Stimulated activated CD8-positive, alpha-beta memory T cell treated with anti-CD3 and anti-CD28 coated beads, Interleukin-7, amount 100 ng/mL, for 48 hours (primary cell): ENCODE measurements at places on chromosomes 6 and 20.

DNA sequence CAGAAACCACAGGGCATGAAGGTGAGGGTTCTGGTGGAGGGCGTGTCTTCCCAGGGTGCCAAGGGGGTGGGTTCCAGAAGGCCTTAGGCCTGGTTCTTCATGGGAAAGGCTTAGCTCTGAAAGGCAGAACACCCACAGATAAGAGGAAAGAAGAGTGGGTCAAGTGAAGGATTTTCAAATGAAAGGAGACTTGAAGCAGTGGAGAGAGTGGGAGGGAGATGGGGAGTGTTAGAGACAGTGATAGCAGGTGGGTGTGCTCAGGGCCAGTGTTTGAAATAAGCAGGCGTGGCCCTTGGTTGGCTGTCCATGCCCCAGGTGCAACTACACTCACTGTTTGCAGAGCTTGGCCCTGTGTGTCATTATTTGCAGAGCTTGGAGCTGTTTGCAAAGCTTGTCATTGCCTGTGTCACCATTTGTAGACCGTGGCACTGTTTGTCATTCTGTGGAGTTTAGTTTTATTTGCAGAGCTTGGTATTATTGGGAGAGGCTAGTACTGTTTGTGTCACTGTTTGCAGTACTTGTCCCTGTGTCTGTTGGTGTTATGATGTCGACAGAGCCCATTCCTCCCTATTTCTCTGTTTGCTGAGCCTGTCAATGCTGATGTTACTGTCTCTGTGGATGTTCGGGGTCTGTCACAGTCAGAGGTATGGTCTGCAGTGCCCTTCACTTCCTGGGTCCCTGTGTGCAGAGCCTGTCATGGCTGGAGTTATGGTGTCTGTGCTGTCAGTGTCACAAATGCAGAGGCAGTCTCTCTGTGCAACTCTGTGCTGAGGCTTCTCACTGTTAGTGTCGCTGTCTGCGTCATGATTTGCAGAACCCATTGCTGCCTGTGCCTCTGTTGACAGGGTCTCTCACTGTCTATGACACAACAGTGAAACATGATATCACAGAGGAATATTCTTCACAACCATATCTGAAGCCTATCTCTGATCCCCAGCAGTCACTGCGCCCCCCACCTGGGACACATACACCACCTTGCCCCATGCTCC lies 127.7 kb upstream of the LRFN2 start:
- DNase-seq = no peak

GRCh38 chr6:41161380-41161779 lies 1.5 kb downstream of the TREM2 start:
- no peak for DNase-seq

- peak; percentile 76 for DNase-seq
Measured at GRCh38 chr20:64057628-64058498, 5.1 kb upstream of the TCEA2 start.

- peak; percentile 20 for DNase-seq
Measured at GRCh38 chr6:116561377-116562018, 7.9 kb downstream of the CALHM4 start.

GRCh38 chr6:41191569-41191968 lies 9.4 kb downstream of the TREML2 start:
- no peak for DNase-seq

GRCh38 chr20:59564171-59564570 lies 40.2 kb upstream of the PHACTR3 start:
- DNase-seq = no peak

GRCh38 chr20:44186201-44186600 lies 787 bp downstream of the JPH2 start:
- no peak for DNase-seq

DNA sequence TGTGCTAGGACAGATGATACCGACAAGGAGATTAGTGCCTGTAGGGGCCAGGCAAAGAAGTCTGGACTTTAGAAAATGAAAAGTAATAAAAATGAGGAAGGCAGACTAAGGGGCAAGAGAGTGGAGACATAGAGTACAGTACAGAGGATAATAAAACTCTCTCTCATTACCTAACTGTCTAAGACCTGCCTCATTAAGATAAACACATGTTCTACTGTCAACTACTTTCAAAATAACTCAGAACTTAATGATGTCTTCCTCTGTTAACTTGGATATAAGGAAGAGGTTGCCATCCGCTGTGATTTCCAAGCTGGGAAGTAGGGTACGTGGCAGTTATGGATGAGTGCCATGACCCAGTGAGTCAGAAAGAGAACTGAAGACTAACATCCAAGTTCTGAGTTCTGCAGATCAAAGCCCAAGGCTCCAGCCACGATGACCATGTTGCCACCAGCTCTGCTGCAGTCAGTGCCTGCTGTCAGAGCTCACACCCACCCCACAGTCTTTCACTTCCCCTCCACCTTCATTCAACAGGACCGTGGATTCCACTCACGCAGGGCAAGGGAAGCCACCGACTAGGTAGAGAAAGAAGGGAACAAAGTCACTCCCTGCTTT lies 81.8 kb downstream of the KIF16B start:
- DNase-seq = no peak

DNA sequence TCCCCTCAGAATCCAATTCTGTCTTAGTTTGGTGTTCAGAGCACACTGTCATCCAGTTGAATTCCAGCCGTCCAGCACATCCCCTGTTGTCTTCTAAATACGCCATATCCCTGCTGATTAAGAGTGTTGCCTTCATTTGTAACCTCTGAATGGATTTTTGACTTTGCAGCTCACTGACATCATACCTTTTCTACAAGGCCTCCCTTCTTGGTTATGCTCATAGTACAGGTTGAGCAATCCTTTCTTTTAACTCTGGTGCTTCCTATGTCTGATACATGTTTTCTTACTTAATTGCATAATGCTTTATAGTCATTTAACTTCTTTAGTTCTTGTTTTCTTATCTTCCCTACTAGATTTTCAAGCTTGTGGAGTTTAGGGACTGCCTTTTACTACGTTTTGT lies 36.4 kb downstream of the XRN2 start:
- DNase-seq = no peak

DNA sequence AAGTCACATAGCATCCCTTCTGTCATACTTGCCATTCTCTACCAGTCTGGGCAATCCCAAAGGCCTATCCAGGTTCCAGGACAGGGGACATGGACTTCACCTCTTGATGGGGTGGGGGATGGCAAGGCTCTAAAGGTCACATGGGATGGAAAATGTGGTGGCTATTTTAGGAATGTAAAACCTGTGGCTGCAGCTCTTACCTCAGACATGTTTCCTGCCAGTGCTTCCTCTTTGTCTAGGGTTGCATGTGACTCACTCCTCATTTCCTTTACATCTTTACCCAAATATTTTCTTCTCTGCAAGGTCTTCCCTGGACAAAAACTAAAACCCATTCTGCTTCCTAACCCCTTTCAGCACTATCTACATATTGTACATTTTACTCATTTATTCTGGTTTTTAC lies 135.7 kb downstream of the BTBD3 start:
- DNase-seq = no peak

DNA sequence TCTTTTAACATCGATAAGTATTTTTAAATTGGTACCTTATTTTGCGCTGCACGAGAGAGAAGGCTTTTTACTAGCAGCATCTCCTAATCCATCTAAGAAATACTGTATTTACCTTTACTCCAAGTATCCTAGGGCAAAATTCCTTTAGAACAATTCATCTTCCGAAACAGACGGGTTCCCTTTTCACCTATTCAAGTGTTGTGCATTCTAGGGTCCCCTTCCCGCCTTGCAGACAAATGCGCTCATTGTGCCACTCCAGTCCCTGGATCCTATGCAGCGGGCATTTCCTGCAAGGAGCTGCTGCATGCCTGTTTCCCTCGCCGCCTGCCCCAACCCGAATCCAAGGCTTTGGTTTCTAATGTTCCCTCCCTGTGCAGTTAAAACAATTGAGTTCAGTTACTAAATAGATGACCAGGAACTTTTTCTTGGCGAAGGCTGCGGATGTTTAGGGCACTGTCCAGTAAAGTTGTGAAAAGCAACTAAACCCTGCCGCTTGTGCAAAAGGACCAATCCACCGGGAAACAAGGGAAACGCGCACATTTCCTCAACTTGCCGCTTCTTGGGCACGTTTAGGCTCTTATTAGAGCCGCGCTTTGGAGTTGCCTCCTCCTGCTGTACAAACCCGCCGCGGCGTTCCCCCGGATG lies 556 bp upstream of the SCAF8 start:
- DNase-seq = no peak

GRCh38 chr20:50911030-50911429 lies 20.2 kb downstream of the ADNP start:
- no peak for DNase-seq

- no peak for DNase-seq
Measured at GRCh38 chr6:108546079-108547049, 14.4 kb upstream of the FOXO3 start.

DNA sequence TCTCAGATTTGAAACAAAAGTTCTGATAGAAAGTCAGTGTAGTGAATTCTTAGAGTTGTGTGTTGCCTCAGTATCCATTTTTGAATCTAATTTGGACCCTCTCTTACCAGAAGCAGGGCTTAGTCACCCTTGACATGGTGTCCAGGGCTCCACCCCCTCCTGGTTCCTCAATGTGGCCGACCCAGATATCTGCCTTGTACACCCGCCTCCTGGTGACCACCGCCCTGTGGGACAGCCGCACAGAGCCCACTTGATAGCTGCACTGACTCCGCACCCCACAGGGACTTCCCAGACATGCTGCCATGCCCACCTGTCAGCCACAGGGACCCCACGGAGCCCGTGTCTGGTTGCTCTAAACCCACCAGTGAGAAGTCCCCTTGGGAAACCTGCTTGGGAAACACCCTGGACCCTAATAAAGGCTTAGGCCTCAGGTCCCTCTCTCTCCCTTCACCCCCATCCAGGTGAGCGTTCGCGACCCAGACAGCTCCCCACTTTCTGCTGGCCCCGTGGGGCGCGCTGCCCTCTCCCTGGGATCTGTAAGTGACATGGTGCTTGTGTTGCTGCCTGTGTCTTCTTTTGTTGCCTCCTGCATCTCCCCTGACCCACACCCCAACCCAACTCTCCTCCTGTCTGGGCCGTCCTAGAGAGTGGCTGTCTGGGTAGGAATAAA lies 47.2 kb upstream of the SYNDIG1 start:
- no peak for DNase-seq

GRCh38 chr6:31729515-31729978 lies 448 bp upstream of the DDAH2 start:
- peak; percentile 53 for DNase-seq

- no peak for DNase-seq
Measured at GRCh38 chr6:139852067-139852466, 477.6 kb upstream of the CITED2 start.

- DNase-seq = no peak
Measured at GRCh38 chr6:152948150-152948768, 34.6 kb downstream of the FBXO5 start.

DNA sequence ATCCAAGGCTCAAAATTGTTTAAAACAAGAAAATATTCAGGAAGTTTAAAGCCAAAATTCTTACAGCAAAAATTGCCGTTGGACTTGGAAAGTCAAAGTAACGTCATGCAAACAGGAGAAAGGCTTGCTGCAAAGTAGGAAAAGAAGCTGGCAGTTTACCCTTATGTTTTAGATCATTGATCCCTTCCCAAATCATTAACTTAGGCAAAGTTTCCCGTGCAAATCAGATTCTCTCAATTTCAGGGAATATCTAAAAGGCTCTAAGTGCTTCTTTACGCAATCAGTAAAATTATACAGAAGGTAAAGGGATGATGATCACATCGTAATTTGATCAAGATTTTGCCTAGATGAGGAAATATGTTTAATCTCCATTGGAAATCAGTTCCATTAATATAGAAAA lies 197.5 kb downstream of the ALDH8A1 start:
- DNase-seq = no peak

DNA sequence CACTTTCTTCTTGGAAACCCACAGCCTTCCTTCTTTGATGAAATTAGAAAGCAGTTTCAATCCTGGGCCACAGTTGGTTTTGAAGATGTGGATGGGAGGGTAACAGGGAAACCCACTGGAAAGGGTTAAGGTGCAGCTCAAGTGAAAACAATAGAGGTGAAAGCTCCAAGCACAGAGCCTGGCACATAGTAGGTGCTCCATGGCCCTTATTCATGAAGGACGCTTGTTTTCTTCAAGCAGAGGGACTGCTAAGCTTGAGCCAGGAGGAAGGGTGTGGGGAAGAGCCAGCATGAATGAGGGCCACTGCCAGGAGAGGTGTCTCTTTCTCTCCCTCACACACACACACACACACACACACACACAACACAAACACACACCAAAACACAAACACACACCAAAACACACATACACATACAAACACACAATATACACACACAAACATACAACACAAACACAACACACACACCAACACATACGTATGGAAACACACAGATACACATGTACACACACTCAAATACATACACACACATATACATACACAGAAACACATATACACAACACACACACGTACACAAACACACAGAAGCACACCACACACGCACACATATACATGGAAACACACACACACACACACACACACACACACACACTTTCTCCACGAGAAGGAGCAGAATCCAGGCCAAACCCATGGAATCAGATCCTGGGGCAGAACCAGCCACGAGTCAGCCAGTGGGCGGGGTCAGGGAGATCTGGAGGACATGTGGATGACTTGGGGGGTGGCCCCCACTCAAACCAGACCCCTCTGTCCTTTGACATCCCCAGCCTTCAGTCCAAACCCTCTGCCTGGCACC lies 23.7 kb upstream of the RBPJL start:
- no peak for DNase-seq

DNA sequence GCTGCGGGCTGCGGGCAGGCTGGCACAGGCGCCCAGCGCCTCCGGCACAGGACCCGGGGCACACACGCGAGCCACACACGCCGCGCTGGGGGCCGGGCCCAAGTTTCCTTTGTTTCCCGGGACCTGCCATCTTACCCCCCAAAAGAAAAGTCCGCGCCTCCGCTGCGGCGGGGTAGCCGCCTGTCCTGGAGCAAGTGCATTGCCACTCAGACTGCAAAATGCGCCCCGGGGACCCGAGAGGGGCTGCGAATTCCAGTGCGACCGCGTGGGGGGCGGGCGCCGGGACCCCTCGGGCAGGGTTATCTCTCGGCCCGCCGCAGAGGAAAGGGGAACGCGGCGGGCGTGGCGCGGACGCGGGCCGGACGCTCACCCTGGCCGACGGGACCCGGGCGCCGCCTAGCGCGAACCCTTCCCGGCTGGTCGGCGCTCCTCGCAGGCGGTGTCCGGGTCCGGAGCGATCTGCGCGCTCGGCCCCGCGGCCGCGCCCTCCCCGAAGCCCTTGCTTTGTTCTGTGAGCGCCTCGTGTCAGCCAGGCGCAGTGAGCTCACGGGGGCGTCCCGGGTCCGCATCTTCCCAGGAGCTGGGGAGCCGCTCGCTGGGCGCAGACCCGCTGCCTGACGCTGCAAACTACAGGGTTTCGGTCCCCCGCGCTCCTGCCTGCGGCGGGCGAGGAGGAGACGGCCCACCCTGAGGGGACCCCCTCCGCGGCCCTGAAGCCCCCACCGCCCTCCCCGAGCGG lies 639 bp upstream of the CD24 start:
- no peak for DNase-seq

- DNase-seq = no peak
Measured at GRCh38 chr6:113416170-113416569, 441.0 kb upstream of the MARCKS start.

GRCh38 chr6:79082304-79082703 lies 4.2 kb upstream of the PHIP start:
- DNase-seq = no peak
